H7 (cell line): ENCODE measurements at places on chromosomes 5 and 9.
A peak's percentile ranks its signal among the peaks of the same experiment; 100 is the strongest.

DNA sequence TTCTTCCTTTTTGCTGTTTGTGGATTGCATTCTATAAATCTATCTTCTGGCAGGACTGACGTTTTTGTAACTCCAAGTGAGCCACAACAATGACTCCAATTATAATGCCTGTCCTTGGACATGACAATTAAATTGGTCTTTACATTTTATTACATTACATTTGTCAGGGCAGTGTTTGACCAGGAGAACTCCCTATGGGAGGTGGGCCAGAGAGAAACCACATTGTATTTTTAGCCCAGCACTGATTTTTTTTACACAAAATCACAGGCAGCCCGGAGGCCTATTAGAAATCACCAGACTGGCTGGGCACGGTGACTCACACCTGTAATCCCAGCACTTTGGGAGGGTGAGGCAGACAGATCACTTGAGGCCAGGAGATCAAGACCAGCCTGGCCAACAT lies 99.1 kb upstream of the SMC5 start:
- DNase-seq = no peak

DNA sequence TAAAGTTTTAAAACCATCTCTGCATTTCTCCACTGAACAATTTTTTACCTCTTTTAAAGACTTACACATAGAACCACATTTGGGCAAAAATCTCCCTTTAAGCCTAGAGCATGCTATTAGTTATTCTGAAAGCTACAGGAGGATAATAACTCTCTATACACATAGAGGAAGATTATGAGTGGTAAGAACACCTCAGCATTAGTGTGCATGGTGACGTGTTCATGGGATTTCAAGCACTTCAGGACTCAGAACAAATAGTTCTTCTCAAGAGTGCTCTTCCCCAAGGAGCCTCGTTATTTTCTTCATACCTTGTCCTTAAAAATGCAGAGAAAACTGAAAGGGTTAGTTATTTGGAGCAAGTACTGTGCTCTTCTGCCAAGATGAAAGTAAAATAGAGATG lies 256.9 kb upstream of the TUSC1 start:
- DNase-seq = no peak

DNA sequence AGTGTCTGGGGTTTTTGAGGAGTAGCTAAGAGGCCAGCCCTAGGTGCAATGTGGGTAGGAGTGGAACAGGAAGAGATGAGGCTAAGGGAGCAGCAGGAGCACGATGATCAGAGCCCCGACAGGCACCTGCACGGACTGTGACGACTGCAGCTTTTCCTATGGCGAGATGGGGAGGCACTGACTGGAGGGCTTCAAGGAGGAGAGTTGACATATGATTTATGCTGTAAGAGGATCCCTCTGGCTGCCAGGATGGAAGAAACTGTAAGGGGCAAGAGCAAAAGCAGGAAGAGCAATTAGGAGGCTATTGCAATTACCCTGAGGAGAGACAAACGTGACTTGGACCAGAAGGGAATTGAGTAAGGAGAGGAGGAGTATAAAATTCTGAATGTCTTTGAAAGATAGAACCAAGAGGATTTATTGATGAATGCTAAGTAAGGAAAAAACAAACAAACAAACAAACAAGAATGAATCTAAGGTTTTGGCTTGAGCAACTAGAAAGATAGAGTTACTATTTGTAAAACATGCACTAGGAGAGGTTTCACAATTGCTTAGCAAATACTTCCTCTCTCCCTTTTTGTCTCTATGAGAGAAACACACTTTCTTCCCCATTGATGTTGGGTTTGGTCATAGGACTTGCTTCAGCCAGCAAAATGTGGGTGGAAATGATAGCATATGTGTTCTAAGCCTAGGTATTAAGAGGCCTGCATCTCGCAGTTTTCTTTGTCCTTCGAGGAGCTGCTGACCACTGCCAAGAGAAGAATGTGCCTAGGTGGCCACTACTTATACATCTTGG lies 32.9 kb downstream of the TRPC7 start:
- no peak for DNase-seq

- no peak for DNase-seq
Measured at GRCh38 chr9:13378154-13378553, 98.7 kb upstream of the MPDZ start.

GRCh38 chr5:126866851-126867636 lies 90.1 kb downstream of the LMNB1 start:
- DNase-seq = no peak

DNA sequence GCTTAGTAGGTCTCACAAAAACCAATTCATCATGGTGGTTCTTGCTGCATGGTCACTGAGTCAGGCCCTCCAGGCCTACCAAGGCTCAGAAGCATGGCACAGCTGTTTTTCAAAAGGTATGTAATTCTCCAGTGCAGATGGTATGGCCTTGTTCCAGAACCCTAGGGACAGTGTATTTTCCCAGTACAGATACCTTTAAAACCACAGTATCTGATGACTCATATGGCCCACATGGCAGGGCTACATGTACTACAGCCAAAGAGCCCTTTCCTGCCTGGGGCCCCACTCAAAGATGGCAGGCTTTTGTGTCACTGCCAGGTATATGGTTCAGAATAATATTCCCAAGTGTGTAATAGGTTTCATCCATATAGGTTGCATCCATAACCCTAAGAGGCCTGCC lies 16.5 kb downstream of the CSF2 start:
- DNase-seq = no peak

GRCh38 chr9:116193636-116194035 lies 40.0 kb downstream of the PAPPA start:
- DNase-seq = no peak

- no peak for DNase-seq
Measured at GRCh38 chr5:143396353-143396940, 7.0 kb downstream of the NR3C1 start.

DNA sequence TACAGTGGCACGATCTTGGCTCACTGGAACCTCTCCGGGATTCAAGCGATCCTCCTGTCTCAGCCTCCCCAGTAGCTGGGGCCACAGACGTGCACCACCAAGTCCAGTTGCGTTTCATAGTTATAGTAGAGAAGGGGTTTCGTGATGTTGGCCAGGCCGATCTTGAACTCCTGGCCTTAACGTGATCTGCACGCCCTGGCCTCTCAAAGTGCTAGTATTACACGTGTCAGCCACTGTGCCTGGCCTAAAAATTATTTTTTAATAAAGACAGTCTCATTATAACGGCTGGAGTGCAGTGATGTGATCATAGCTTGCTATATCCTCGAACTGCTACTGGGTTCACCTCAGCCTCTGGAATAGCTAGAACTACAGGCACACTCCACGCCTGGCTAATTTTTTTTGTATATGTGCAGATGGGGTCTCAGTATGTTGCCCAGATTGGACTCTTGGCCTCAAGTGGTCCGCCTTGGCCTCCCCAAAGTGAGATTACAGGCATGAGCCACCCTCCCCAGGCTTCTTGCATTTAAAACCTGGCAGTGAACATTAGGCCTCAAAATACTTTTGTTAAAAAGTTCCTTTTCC lies 4.4 kb downstream of the NPM1 start:
- DNase-seq = no peak

GRCh38 chr5:96659170-96659569 lies 3.0 kb upstream of the CAST start:
- DNase-seq = no peak

- DNase-seq = no peak
Measured at GRCh38 chr5:147472664-147473475, 37.0 kb downstream of the DPYSL3 start.

- DNase-seq = no peak
Measured at GRCh38 chr9:131148966-131149687, 23.7 kb downstream of the NUP214 start.

DNA sequence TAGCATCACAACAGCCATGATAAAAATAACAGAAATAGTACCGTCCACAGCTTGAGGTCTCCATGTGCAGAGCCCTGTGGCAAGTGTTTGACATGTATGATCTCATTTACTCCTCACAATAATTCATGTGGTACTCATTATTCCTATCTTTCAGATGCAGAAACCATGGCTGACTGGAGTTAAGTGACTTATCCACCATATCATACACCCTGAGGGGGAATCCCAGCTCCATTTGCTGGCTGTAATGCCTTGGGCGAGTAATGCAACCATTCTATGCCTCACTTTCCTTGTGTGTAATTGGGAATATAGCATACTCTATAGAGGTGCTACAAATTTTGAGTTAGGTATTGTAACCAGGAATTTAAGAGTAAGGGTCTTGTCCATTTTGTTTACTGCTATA lies 347.0 kb upstream of the CLINT1 start:
- DNase-seq = no peak

DNA sequence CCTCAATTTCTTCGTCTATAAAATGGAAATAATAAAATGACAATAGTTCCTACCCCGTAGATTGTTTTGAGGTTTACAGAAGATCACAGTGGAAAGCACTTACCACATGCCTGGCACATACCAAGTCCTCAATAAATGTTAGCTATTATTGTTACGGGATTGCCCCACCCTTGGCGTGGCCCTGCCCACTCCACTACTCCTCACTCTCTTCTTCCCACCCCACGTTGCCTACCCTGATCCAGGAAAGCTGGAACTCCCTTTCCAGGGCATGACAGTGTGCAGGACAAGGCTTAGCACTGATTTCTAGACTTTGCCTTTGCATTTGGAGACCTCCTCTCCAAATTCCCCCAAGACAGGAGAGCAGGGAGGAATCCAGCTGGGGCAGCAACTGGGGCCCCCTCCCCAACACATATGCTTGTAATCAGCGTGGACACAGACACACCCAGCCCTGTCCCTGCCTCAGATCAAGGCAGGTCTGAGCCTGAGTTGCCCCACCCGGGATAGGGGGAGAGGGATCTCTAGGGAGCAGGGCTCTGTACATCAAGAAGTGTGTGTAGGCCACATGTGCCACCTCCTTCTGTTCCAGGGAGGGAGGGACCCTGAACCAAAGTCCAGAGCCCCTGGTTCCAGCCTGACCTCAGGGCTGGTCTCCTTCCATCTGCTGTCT lies 6.7 kb downstream of the SLC4A9 start:
- peak; percentile 7 for DNase-seq

- no peak for DNase-seq
Measured at GRCh38 chr5:42828671-42829070, 17.0 kb upstream of the SELENOP start.

GRCh38 chr5:133934822-133935666 lies 33.4 kb downstream of the C5orf15 start:
- DNase-seq = no peak

- no peak for DNase-seq
Measured at GRCh38 chr5:152237531-152237930, 167.5 kb downstream of the NMUR2 start.

- peak; percentile 89 for DNase-seq
Measured at GRCh38 chr9:132114102-132114707, 34.5 kb upstream of the MED27 start.

GRCh38 chr5:126535856-126536545 lies 59.0 kb downstream of the ALDH7A1 start:
- no peak for DNase-seq

DNA sequence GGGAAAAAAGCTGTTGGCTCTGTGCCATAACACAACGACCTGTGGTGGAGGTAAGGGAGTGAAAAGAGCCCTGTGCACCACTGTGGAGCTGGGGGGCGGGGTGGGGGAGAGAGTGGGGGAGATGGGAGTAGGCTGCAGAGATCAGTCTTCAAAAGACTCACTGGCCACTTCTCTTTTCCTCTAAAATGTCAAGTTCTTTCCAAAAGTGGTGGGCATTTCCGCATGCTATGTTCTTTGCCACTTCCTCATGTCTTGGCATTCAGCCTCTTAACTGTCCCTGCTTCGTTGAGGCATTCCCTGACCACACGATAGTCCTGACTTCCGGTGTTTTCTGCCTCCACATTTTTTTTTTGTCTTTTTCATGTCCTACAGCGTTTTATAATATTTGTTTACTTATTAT lies 2.4 kb upstream of the PPP2R2B start:
- no peak for DNase-seq

GRCh38 chr9:68997666-68998065 lies 16.2 kb downstream of the PRKACG start:
- no peak for DNase-seq

DNA sequence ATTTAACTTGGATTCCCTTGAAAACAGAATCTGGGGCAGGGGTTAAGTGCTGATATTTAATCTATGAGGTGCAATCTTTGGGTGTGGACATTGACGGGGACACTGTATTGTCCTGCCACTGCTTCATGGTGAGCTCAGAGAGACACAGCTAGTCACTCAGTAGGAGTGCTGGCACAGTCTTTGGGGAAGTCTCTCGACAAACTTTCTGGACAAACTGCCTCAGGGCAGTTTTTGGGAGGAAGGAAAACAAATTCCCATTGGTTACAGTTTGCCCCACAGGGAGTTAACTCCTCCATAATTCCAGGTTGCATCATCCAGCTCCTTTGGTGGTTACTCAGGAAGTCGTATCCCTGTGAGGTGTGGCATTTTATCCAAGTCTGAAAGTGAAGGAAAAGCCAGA lies 17.9 kb downstream of the HNRNPK start:
- DNase-seq = no peak

- no peak for DNase-seq
Measured at GRCh38 chr5:151632524-151632923, 41.4 kb upstream of the FAT2 start.

DNA sequence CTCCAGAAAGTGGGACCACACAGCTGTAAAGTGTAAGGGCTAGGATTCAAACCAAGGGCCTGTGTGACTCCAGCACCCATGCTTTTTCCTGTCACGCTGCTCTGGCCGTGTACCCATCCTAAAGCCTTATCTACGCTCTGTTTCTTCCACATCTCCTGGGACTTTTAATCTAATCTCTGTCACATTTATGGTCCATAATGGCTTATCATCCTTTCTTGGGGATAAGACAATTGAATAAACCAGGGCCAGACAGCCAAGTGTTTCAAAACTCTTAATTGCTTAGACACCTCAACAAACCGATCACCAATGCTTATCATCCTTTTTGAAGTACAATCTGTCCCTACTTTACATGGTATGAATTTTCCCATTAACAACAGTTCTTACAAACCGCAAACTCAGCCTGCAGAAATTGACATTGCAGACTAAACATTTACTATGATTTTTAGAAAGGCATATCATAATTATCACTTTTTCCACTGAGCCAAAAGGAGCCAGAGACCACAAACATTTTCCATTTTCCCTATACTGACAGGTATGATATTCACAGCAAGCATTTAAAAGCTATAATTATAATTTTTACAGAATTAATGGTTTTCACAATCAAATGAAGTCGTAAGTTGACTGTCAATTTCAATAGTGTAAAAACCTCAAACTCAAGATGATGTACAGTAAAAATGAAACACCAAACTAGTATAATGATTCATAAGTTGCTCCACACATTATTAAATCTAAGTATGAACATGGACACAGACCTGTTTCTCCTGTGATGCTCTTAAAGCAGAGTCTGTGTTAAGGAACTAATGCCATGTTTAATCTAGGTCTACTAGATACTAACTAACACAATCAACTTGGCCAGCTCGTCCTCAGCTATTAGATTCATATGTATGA lies 99.5 kb downstream of the FBXW11 start:
- DNase-seq = no peak

GRCh38 chr9:127143920-127144465 lies 21.6 kb upstream of the ANGPTL2 start:
- no peak for DNase-seq

DNA sequence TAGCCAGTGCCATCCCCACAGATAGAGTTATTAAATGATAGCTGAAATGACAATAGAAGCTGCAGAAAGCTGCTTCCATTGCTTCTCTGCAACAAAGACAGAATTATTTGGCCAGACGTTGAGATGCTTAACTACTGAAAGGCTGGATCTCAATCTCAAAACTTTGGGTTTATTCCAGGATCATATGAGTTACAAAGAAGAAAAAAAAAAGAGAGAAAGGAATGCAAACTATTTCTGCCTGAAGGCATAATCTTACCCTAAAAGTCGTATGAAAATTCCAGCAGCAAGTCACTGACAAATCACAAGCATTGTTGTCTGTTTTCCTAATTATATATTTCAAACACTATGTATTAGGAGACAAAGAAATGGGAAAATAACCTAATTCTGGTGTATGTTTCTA lies 12.8 kb upstream of the TYRP1 start:
- DNase-seq = no peak
